Activated CD4-positive, alpha-beta T cell treated with anti-CD3 and anti-CD28 coated beads, Interleukin-2, amount 50 U/mL, for 4 hours (primary cell): ENCODE measurements at places on chromosomes 16 and 17.

DNA sequence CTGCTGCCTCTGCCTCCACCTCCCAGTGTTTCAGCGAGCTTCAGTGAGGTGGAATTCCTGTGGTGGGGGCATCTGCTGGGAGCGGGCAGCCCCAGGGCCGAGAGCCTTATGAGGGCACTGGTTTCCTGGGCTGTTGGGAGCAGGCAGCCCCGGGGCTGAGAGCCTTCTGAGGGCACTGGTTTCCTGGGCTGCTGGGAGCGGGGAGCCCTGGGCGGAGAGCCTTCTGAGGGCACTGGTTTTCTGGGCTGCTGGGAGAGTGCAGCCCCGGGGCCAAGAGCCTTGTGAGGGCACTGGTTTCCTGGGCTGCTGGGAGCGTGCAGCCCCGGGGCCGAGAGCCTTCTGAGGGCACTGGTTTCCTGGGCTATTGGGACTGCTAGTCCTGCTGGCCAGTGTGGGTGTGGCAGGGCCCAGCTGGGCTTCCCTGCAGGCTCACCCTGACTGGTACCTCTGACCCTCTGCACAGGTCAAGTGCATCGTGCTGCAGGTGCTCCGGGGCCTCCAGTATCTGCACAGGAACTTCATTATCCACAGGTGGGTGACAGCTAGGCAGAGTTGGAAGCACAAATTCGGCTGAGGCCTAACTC, 5.6 kb downstream of the CDK10 start:
- no peak for DNase-seq

- no peak for DNase-seq
Observed at GRCh38 chr16:83420206-83420760, 387.5 kb upstream of the HSBP1 start.

GRCh38 chr17:63838631-63839171, 3.8 kb downstream of the SMARCD2 start:
- no peak for DNase-seq

- DNase-seq = no peak
Observed at GRCh38 chr16:20181416-20181815, 107.7 kb upstream of the GPR139 start.
